ENCODE measurements at places on chromosomes 3 and 15.

DNA sequence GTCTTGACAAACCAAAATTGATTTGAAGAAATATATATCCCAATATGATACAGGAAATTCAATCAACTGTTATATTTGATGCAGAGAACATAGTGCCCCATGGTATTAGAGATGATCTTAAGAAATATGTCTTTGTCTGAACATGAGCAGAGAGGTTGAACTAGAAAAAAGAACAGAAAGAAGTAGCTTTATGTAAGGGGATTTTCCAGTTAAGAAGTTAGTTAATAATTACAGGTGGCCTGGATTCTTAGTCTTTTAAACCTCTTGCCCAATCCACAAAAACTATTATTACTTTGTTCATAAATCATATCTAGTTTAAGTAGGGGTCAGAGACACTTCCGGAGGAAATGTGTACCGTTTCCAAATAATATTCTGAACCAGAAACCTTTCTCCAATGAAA lies 1186.7 kb upstream of the EPHA6 start:
- DNase-seq: no peak

DNA sequence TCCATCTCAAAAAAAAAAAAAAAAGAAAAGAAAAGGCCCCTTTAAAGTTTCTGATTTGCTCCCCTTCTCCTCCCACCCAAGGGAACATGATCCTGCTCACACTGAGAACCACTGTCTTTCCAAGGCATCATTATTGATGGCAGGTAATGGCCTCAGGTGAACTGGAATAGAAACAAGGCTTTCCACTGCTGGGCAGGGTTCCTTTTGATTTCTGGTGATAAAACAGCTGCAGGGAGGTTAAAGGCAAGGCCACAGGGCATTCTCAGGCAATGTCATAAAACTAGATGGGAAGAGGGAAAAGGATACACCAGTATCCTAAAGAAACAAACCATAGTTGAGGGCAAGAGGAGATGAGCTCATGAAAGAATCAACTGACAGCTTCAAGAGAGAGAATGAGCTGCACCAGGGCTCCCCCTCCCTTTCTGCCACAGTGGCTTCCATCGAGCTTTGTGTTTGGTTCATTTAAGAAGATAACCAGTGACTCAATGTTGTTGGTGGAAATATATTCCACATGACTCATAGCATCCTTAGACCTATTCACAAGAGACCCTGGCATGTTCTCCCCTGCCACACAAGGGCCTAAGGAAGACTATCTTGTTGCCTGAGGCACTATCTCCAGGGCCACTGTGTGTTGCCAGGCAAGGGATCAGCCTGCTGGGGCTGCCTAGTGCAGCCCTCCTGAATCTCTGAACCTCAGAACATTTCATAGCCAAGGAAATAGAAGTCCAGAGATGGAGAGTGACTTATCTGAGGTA lies 86.4 kb downstream of the WDR76 start:
- DNase-seq: no peak

DNA sequence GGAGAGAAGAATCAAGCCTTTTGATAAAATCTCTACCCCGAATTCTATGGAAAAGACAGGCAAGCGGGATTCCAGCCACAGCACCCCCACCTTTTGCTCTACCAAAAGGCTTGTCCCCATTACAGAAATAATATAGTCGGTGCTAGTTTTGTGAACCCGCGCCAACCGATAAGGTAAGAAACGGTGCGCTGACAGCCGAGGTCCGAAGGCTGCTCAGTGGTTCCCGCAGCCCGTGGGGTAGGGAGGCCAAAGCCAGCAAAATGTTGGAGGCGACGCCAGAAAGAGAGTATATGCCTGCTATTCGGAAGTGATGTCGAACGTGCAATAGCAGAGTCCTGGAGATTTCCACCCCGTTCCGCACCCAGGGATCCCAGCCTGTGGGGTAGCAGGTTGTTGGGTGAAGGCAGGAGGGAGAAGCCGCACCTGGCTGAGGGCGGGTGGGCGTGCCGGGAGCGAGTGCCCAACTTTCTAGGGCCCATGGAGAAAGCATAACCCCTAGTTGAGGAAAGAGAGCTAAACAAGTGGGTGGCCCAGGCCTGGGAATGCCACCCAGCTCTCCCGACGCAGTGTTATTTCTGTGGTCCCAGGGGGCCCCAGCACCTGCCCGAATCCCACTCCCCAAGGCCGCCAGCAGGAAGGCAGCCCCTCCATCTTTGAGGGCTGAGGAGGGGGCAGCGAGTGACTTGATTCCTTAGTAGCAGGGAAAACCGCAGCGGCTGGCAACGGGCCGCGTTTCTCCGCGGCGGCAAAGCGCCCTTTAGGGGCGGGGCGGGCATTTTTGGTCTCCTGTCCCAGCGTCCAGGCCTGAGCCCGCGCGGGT lies 7.9 kb upstream of the SOX2 start:
- no peak for DNase-seq

DNA sequence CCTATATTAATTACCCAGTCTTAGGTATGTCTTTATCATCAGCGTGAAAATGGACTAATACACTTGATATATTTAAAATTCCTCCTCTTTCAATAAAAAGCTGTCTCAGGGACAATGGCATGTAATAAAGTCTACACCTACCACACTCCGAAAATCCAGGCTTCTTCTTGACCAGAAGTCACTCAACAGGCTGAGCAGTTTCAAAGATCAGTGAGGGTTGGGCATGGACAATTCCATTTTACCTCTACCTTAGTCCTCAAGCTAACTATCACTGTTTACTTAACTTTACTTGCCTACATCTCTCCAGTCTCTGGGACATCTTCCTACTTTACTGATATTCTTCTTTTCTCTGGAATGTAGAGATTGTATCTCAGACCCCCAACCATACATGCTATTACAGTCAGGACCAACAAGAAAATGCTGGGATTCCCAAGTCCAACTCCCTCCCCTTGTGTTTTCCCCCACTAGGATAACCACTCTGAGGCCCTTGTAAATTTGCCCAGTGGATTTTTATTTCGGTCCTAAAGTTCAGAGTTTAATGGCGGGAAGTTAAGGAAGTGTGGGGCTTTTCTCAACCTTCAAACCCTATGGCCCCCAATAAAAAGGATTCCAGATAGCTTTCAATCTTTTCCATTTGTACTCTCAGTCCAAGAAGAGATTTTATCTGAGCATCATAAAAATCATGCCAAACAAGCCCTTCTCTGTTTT lies 137.1 kb upstream of the TSC22D2 start:
- DNase-seq: no peak

GRCh38 chr3:65703026-65703425 lies 335.7 kb downstream of the MAGI1 start:
- no peak for DNase-seq

GRCh38 chr15:39028069-39028468 lies 463.5 kb upstream of the RASGRP1 start:
- DNase-seq: no peak

- DNase-seq: no peak
Observed at GRCh38 chr3:122635789-122636188, 44.9 kb upstream of the PARP14 start.

- no peak for DNase-seq
Observed at GRCh38 chr3:102733791-102734563, 299.2 kb downstream of the ZPLD1 start.

DNA sequence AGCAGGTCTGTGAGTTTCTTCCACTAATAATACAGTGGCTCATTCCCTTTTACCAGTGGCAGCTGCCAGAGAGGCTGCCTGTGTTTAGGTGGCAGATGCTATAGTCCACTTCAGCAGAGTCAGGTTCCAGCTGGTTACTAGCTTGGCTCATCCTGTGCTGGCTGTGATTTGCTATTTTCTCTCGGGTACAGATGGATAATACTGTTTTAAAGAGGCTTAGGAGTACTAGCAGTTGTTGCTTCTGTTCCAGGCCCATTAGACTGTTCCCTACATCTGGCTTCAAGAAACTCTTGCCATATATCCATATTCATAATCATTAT lies 41.0 kb downstream of the ZNF609 start:
- DNase-seq: no peak

DNA sequence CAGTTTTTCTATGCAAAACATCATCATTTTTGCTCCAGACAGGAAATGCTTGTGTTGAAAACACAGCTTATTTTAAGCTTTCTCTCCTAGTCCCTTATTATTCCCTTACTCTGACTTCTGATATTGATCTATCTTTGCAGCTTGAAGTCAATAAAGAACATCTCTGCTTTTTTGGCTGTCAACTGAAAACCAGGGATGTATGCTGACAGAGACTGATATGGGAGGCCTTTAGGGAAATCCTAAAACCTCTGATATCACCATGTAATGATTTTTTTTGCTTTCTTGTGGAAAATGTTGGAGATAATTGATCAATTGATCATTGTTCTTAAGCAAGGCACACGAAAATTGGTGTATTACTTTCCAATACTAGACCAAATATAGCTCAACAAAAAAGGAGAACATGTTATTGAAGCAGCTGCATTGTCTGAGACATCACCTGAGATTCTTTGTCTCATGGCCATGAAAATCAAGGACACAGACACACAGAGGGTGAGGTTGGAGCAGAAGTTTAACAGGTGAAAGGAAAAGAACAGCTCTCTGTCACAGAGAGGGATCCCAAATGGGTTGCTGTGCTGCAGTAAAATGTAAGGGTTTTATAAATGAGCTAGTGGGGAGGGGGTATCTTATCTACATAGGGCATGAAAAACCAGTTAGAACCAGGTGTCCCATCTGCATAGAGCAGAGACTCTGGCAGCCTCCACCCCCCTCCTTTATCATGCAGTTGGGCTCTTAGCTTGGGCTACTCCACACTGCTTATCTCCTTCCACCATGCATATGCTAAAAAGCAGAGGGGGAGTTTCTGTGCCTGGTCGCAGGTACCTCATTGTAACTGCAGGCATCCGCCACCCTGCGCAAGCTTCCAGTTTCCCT lies 17.0 kb upstream of the SENP7 start:
- DNase-seq: no peak

GRCh38 chr3:36823806-36824205 lies 59.5 kb upstream of the DCLK3 start:
- DNase-seq: no peak

GRCh38 chr3:101154401-101154800 lies 161.2 kb upstream of the ABI3BP start:
- DNase-seq: no peak

- DNase-seq: no peak
Observed at GRCh38 chr3:165839296-165840076, 2.3 kb upstream of the BCHE start.

GRCh38 chr15:56038015-56038414 lies 44.6 kb upstream of the NEDD4 start:
- no peak for DNase-seq

DNA sequence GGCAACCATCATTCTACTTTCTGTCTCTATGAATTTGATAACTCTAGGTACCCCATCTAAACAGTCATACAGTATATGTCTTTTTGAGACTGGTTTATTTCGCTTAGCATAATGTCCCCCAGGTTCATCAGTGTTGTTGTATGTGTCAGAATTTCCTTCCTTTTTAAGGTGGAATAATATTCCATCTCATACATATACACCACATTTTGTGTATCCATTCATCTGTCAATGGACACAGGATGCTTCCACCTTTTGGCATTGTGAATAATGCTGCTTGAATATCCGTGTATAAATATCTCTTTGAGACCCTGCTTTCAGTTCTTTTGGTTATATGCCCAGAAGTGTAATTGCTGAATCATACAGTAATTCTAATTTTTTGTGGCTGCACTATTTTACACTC lies 10.4 kb upstream of the ZFAND6 start:
- no peak for DNase-seq

DNA sequence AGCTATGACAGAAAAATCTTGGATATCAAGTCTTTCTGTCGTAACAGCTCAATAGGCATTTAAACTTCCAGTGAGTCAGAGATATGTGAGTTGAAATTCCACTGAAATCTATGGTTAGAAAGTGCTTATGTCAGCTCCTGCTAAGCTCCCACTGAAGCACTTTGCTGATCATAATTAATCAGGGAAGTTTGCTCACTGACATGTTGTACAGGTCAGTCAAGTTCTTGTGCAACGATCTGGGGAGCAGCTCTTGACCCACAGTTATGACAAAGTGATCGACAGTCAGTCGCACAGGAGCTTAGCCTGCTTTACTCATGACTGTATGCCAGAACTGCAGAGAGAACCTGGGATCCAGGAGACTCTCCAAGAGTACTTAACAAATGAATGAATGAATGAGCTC lies 453.5 kb downstream of the SOX2 start:
- no peak for DNase-seq

- DNase-seq: no peak
Observed at GRCh38 chr15:99090938-99091337, 13.9 kb upstream of the SYNM start.

DNA sequence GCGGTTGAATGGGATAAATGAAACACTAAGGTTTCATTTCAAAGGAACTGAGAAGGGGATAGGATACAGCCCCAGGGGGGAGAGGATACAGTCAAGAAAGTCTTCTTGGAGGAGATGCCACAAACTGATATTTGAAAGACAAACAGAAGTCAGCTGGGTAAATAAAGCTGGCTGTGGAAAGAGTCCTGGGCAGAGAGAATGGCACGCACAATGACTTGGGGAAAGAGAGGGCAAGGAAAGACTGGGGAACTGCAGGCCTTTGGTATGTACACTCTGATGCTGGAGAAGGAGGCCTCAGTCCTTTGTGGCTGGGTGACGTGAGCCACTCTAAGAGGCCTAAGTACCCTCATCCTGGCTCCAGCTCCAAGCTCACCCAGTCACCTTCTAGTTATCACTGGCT lies 45.2 kb upstream of the LMCD1 start:
- no peak for DNase-seq

GRCh38 chr3:124275412-124275811 lies 283.5 kb upstream of the ROPN1 start:
- DNase-seq: no peak

- no peak for DNase-seq
Observed at GRCh38 chr15:33722005-33722672, 246.2 kb upstream of the CHRM5 start.

DNA sequence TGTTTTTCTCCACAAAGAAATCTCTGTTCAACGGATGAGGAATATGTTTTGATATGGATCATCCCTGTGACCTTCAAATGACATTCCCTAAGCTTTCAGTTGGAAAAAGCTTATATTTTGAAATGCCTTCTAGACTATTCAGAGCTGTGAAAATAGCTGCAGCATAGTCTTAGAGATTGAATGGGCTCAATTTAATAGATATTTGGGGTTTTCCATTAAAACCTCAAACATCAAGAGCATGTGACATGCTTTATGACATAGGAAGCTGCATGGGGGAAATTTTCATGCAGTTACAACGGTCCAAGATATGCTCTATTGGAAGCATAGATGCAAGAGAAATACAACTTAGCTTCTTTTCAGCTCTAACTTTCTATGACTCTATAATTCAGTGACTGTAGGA lies 102.8 kb downstream of the LSAMP start:
- DNase-seq: no peak

DNA sequence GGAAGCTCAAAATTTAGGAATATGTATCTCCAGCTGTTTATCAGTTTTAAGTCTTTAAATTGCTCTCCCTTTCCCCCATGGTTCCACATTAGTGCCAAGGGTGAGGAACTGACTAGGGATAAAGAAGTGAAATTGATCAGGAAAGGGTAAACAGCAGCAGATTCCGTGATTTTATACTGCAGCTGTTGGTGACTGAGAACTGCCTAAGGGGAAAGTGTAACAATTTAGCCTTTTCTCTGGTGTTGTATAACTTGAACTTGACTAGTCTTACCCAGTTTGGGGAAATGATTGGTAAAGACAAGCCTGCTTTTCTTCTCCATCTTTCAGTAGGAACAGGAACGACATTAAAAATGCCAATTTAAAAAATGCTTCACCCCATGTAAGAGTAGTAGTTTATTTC lies 5.0 kb downstream of the SPRED1 start:
- DNase-seq: no peak

- no peak for DNase-seq
Observed at GRCh38 chr15:66611257-66612053, 45.7 kb upstream of the LCTL start.

All from stimulated activated CD4-positive, alpha-beta T cell treated with anti-CD3 and anti-CD28 coated beads, TNF-alpha, amount 100 ng/mL, for 4 hours (primary cell).